ENCODE measurements at places on chromosomes 4 and X. TPM values are rescaled to one million over a fixed set of nuclear protein-coding genes. Genes with fewer than 3 reads are reported as not detected.

STOX2 gene
- total RNA-seq, result 0.22 TPM

UGT2B7 gene
- not detected for total RNA-seq

TRO gene
- 2.0 TPM for total RNA-seq

MAGEA9 gene
- not detected for total RNA-seq

NDP gene
- total RNA-seq, result 1.2 TPM

PIN4 gene
- 13.3 TPM for total RNA-seq

All from thoracic aorta endothelial cell (primary cell).